ENCODE measurements at places on chromosomes 1 and 21.

DNA sequence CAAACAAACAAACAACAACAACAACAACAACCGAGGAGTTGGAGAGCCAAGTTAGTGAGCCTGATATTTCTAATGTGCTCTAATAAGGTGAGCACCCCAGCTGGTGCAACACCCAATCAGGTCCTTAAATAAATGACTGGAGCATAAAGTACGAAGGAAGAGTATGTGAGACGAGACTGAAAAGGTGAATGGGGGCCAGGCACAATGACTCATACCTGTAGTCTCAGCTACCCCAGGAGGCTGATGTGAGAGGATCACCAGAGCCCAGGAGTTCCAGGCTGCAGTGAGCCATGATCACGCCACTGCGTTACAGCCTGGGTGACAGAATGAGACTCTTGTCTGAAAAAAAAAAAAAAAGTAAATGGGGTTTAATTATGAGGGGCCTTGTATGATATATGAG, 152.0 kb upstream of the ZRANB2 start:
- DNase-seq, result no peak

- no peak for DNase-seq
Measured at GRCh38 chr1:213749558-213749957, 238.2 kb upstream of the PROX1 start.

- no peak for DNase-seq
Measured at GRCh38 chr1:64811131-64811530, 66.3 kb downstream of the RAVER2 start.

- DNase-seq, result no peak
Measured at GRCh38 chr1:233959971-233960370, 55.5 kb downstream of the SLC35F3 start.

Data from AG09309 (cell line).